ENCODE measurements at places on chromosomes 13 and 19.

- no peak for DNase-seq
These were observed 723.2 kb downstream of the PCDH9 start for GRCh38 chr13:66506979-66507378.

DNA sequence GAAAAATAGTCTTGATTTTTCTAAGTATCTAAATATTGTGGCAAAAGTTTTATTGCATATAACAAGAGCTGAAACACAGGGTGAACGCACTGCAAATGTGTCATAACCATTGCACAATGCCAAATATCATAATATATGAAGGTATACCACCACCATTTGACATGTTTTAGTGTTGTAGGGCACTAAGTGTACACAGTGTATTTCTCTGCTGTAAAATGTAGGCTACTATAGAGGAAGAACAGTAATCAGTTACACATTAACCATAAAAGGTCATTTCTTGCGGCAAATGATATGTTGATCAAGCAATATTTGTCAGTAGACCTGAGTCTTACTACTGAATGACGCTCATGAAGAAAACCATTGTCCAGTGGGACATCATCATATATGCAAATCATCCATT, 18.3 kb upstream of the KLF5 start:
- DNase-seq, result no peak

GRCh38 chr13:51895906-51896888, 34.4 kb downstream of the CCDC70 start:
- DNase-seq, result peak; percentile 28

GRCh38 chr13:54614726-54615125, 1586.1 kb downstream of the OLFM4 start:
- DNase-seq, result no peak

- peak; percentile 69 for DNase-seq
These were observed 7.3 kb upstream of the STRN4 start for GRCh38 chr19:46753420-46754155.

- DNase-seq, result peak; percentile 55
These were observed 57.2 kb downstream of the SPATA13 start for GRCh38 chr13:24217601-24218281.

- no peak for DNase-seq
These were observed 9.2 kb downstream of the ZIM3 start for GRCh38 chr19:57135797-57136196.

DNA sequence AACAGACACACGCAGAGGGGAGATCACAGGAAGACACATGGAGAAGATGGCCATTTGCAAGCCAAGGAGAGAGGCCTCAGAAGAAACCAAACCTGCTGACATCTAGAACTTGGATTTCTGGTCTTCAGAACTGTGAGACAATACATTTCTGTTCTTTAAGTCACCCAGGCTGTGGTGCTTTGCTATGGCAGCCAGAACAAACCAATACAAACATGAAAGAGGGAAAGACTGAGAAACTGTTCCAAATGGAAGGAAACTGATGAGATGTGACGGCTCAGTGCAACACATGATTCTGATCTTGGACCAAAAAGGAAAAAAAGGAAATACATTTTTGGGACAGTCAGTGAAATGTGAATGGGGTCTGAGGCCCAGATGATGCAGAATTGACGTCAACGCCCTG, 30.2 kb upstream of the SACS start:
- no peak for DNase-seq

DNA sequence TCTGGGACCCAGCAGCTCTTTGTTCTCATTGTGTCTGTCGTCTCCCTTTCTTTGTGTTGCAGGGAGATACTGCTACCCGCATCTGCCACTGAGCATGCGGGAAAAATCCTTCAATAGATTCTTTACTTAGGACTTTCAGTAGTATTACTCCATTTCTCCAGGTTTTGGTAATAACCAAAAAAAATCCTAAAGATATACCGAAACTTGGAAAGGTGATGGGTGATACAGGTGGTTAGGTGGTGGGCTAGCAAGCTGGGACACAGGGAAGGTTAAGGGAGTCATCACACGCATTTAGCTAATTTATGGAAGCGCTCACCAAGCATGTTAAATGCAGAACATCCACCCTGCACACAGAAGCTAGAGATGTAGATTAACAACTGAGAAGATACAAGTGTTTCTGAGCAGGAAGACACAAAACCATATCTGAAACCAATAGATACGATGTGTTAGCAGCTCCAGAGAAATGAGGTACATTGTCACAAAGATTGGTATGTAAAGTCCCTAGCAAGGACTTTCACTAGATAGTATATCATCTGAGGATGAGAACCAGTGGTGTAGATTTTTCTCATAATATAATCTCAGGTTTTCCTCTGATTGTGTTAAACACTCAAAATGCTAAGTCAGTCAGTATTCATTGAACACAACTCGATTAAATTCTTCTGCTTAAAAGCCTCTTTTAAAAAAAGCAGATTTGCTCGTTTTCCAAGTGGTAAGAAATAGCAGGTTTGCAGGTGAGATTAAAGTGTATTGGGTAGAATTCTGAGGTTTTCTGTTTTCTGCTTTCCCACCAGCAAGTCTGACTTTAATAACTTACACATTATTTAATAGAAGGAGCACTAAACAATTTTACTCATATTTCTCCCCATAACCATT, 1.2 kb upstream of the SLAIN1 start:
- DNase-seq, result no peak

- DNase-seq, result no peak
These were observed 106.4 kb downstream of the ATP8A2 start for GRCh38 chr13:25478186-25478585.

- DNase-seq, result no peak
These were observed 10.9 kb downstream of the POLR2E start for GRCh38 chr19:1084024-1084868.

DNA sequence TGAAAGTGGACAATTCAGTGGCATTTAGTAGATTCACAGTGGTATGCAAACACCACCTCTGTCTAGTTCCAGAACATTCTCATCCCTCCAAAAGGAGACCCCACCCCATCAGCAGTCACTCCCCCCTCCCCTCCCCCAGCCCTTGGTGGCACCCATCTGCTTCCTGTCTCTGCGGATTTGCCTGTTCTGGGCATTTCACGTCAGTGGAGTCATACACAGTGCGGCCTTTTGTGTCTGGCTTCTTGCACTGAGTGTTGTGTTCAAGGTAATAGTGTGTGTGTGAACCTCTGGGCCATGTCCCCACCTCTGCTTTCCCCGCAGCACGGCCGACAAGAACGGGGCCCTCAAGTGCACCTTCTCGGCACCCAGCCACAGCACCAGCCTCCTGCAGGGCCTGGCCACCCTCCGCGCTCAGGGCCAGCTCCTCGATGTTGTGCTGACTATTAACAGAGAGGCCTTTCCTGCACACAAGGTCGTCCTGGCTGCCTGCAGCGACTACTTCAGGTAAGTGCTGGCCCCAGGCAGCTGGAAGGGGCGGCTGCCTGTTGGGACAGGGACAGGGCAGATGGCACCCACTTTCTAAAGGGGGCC, 19.4 kb upstream of the CRTC1 start:
- DNase-seq, result no peak

DNA sequence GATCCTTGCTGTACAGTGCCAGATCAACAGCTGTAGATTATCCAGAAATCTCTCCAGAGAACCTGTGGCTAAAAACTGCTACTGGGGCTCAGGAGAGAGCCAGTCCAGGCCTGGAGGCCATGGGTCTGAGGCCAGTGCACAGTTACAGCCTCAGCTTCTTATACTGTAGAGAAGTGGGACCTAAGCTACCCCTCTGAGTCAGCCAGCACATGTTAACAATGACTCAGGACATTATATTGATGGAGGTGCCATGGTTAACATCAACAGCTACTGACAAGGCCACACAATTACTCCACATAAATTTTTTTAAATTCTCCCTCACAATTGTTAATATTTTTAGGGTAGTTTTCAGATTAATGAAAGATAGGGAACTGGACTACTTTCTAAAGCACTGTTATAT, 138.5 kb downstream of the RBM26 start:
- DNase-seq, result no peak

DNA sequence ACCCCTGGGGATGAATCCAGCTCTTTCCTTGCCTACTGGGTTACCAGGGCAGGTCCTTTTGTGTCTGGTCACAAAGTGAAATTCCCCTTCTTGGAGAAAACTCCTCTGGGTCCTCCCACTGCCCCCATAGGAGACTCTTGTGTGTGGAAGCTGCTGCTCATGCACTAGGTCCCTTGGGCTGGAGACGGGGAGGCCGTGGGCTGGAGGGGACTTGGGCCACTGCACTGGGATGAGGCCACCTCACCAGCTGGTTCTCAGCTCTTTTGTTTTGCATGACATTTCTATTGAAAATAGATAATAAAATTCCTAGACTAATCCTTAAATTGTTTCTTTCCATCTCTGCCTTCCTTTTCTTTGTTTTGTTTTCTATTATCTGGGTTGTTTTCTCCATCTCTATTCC, 62.4 kb downstream of the TEX29 start:
- no peak for DNase-seq

DNA sequence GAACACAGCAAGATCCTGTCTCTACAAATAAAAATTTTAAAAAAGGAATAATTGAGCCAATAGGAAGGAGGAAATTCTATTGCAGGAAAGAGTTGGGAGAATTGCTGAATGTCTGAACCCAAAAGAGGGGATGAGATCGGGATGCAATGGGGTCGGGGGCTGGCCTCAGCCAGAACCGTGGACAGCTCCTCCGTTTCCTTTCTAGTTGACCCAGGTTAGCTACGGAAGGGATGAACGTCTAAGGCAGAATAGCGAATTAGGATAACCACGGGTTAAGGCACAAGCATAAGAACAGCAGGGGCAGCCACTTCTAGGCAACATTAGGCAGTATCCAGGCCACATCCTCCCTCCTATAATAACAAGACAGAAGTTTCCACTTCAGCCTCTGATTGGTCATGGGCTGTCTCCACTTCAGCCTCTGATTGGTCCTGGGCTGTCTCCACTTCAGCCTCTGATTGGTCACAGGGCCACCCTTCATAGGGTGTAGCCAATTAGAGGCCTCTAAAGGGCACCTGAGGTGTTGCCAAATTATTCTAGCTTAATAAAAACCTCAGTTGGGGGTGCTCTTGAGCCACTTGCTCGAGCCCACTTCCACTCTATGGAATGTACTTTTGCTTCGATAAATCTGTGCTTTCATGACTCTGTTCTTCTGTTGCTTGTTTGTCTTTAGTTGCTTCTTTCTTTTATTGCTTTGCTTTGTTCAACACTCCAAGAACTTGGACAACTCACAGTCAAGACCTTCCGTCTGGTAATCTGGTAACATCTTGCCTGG, 24.9 kb upstream of the TPM4 start:
- no peak for DNase-seq

DNA sequence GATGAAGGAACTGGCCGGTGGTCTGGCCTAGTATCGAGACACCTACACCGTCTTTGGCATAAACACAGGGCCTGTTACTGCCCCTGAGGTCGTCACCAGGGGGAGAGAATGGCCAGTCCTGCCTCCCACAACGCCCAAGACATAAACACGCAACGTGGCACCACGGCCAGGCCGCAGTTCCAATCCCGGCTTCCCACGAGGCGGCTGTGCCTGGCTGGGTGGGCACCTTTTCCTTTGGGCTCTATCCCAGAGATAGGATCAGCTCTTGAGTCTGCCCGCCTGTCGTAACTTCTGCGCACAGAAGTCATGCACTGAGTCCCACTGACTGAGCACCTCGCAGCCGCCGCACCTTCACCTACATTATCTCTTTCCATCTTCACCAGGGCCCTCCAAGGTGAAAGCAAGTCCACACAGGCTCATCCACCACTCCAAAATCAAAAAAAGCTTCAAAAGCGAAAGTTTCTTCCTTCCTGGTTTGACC, 1.1 kb downstream of the MIER2 start:
- DNase-seq, result no peak

DNA sequence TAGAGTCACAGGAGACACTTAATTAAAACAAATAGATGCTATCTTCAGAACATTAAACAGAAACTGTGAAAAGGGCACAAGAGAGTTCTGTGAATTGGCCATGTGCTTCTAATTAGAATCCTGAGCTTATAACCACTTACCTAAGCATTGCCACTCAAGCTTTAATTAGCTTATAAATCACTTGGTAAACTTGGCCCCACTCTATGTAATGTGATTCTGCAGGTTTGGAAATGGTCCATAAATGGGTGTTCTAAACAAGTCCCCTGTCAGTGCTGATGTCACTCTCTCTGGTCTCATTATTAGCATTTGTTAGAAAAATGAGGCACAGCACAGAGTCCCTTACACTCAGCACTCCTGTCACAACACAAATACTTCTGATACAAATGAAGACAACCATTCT, 18.0 kb downstream of the ZNF91 start:
- no peak for DNase-seq

GRCh38 chr13:67914535-67914934, 684.4 kb upstream of the PCDH9 start:
- DNase-seq, result no peak

GRCh38 chr19:46115396-46116106, 8.9 kb downstream of the IGFL3 start:
- DNase-seq, result no peak

GRCh38 chr19:2446381-2446780, 10.4 kb downstream of the LMNB2 start:
- no peak for DNase-seq

DNA sequence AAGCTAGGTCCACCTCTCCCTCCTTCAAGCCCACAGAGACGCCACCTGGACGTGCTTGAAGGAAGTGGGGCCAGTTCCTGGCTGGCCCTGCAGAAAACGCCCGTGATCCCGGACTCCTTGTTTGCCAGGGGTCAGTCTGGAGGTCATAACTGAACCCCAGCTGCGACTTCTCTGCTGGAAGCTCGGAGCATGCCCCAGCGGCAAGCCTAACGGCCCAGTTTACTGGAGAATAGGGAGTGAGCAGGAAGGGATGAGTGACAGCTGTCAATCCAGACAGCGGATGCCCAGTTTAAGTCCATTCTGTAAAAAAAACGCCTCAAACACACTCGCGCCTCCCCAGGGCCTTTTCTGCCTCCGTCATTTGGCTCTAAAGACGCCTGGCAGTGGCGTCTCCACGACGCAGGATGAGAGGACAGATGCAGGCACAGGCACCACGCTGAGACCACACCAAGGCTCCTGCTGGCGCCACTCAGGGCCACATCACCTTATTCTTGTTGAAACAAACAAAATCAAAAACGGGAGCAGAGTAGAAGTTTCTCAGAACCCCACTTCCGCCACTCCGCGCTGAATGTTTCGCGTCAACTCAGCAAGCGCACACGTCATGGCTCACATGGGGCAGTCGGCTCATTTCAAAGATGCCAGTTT, 57.6 kb downstream of the RASA3 start:
- no peak for DNase-seq

DNA sequence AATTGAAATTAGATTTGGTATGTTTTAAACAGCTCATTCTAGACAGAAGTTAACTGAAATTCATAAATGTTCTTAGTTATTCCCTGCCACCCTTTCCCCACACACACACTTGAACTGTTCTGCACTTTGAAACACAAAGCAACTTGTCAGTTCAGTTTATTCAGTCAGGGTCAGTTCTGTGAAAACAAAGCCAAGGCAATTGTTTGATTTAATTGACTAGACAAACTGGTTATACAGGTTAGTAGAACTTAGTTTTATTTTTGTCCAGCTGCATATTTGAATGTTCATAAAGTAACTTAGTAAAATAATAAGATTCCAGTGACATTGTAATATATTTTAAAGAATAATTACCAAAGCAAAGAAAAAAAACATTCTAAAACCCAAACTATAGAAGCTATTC, 98.3 kb upstream of the KLF5 start:
- DNase-seq, result no peak

All from T-helper 1 cell (primary cell).